Brain microvascular endothelial cell (primary cell): ENCODE measurements at places on chromosomes 3 and 15.

- DNase-seq = no peak
These were observed 101.3 kb upstream of the EIF1B start for GRCh38 chr3:40208251-40208650.

DNA sequence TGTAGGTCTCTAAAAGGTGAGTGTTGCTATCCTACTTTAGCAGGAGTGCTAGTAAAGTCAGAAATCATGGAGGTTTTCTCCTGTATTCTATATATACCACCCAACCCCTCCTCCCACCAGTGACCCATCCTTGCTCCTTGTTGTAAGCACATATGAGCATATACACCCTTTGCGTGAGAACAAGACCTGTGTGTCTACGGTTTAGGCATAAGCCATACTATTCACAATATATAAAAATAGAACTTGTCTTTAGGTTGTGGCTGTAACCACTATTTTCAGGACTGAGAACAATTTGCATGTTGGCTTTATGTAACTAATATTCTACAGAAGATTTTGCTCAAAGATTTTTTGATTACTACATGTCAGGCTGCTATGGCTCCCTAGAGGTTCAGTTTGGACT lies 59.1 kb upstream of the TOP2B start:
- DNase-seq = no peak

DNA sequence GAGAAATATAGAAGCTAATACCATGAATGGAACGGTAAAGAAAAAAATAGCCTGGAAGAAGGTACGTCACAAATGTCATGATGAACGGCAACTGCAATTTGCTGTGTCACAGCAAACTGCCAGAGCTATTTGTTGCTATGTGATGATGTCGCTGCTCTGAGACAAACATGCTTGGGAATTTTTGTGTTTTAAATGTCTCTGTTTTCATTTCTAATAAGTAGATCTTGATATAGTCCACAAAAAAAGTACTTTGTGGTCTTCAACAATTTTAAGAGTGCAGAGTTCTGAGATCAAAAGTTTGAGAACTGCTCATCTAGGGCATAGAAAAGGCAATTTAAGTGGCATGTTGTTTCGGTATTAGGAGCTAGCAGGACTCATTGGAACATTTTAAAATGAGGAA lies 4.3 kb upstream of the NR1D2 start:
- DNase-seq = no peak

DNA sequence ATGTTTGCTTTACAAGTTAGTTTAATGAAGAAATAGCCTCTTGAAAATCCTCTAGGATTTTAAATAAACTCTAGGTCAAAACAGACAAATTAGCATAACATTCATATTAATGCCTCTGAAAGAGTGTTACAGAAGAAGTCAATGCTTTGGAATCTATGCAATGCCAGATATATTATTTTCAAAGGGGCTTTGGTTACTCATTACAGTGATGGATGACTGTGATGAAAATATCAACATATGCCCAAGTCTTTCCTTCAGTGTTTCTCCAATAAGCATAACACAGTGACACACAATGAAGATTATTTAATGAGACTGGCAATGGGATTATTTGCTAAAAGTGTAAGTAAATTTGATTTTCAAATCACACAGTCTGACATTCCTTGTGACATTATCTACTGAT lies 1247.2 kb downstream of the ROBO2 start:
- no peak for DNase-seq

- DNase-seq = no peak
These were observed 14.8 kb downstream of the P3H2 start for GRCh38 chr3:190105876-190106275.

DNA sequence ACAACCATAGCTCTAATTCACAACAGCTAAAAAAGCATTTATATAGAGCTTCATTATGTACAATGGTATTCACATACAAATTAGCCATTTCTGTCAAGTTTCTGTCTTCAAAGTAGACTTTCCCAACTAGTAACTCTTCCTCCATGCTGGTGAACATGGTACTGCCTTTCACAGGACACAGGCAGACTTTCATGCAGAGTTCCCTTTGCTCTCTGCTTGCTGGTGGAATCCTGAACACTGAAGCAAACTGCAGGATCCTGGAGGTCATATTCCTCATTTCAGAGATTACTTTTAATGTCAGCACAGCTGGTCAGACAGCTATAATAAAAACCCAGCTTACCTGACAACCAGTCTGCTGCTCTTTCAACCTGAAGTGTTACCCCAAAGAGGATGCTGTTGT lies 53.6 kb downstream of the TASOR start:
- DNase-seq = no peak

- DNase-seq = no peak
These were observed 85.4 kb downstream of the SLC6A11 start for GRCh38 chr3:10901296-10901945.
